ENCODE measurements at places on chromosomes 1 and 21.

DNA sequence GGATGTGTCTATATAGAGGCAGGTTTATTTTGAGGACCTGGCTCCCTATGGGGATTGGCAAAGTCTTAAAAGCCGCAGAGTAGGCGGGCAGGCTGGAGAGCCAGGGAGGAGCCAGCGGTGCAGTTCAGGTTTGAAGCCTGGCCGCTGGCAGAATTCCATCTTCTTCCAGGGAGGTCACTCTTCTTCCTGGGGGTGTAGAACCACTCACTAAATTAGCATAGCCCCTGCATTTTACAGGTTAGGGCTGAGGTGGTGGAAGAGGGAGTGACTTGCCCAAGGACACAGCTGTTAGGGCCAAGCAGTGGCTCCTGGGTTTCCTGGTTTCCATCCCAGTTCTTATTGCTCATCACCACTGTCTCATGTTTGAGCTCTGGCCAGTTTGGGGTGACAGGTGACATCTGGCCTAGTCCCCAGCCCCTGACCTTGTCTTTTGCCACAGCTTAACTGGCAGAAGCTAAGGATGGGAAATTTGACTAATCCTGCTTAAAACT, 1.4 kb downstream of the PINK1 start:
- DNase-seq = peak; percentile 72

DNA sequence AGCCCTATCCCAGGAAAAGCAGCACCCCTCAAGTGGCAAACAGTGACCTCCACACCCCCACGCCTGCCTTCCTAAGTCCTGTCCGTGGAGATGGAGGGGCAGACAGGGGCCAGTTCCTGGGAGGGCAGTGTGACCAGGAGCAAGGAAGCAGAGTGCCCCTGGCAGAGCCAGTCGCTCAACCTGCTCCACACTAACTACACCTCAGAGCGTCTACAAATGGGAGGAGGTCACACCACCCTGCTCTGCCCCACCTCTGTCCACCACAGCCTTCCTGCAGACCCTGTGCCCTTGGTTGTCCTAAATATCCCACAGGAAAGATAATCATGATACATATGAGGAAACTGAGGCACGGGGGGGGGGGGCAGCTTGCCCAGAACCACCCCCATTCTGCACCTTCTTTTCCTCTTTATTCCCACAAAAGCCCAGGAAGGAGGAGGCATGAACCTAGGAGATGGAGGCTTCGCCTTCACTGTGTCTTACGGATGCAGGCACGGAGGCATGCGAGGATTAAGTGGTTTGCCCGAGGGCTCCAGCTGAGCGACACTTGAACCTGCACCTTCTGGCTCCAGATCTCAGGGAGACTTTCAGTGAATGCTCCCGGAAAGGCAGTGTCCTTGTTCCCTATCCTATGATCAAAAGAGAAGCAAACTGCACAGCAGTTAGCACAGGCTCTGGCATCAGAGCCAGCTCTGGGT, 42.7 kb upstream of the SELENON start:
- no peak for DNase-seq

DNA sequence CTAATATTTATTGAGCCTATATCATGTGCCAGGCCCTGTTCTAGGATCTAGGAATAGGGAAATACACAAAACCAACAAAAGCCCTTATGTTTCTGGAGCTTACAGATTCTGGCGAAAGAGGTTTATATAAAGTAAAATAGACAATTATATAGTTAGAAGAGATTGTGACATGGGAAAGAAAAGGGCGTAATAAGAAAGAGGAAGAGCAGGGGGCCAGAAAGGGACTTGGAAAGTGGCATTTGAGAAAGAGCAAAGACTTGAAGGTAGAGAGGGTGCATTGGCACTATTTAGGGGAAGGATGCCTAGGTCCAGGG, 322.5 kb upstream of the FAM78B start:
- DNase-seq = no peak

DNA sequence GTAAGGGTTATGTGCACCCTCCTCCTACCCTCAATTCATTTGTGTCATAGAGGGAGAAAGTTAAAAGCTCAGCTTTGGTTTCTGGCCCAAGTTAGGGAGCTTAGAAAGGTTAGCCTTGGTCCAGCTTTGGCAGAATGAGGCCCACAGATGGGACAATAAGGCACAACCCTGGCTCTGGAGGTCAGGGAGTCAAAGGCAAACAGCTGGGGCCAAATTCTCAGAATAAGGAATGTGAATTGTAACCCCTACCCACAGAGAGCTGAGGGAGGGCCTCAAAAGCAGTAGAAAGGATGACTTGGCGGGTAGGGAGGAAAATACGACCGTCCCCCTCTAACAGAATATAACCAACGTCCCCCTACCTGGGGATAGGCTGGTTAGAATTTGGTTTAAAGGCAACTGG, 9.0 kb downstream of the CERS2 start:
- no peak for DNase-seq

DNA sequence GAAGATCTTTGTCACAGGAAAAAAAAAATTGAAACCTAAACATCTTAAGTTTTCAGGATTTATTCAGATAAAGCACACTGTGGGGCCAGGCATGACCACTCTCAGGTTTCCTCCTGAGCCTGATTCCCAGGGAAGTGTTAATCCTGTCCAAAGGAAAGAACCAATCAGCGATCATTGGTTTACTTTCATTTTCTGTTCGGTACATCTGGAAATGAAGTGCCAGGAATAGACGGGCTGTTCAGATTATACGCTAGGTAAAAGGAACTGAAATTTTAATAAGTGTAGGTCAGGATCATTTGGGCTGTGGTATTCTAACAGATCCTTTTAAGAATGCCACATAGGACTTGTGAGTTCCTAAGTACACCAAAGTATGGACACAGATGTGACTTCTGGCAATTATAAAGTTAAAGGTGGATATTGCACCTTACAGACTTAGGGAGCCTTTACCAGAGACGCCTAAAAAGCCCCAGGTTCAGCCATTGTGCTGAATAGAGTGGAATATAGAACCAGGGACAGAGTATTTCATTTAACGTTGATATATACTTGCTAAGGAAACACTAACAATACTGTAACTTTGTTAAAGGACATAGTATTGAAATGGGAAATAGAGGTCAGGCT, 9.3 kb upstream of the CACYBP start:
- peak; percentile 55 for DNase-seq
